NCI-H1930 (cell line): ENCODE measurements at places on chromosomes 3 and 15.

DNA sequence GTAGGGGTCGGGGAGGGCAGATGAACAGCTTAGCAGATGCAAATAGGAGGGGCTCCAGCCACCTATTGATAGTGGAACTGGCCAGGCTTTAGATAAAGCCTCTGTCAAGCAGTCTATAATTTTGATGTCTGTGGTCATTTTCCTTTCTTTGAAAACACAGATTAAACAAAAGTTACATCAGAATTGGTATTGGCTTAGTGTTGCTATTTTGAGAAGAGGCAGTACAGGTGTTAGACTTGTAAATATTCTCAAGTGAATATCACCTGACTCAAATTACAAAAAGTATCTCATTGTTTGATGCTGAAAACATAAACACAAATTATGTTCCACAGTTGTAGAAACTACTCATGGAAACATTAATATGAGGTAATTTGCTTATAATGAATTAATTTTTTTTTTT is 18.1 kb downstream of the GHRL start:
- no peak for DNase-seq

- no peak for DNase-seq
These were observed 96.0 kb upstream of the EIF1B start for GRCh38 chr3:40213556-40213955.

- DNase-seq = no peak
These were observed 310.8 kb downstream of the SHQ1 start for GRCh38 chr3:72537448-72537847.

- no peak for DNase-seq
These were observed 62.1 kb upstream of the HERC1 start for GRCh38 chr15:63895787-63896218.

GRCh38 chr3:135240426-135240825 is 445.4 kb downstream of the EPHB1 start:
- DNase-seq = peak; percentile 11

DNA sequence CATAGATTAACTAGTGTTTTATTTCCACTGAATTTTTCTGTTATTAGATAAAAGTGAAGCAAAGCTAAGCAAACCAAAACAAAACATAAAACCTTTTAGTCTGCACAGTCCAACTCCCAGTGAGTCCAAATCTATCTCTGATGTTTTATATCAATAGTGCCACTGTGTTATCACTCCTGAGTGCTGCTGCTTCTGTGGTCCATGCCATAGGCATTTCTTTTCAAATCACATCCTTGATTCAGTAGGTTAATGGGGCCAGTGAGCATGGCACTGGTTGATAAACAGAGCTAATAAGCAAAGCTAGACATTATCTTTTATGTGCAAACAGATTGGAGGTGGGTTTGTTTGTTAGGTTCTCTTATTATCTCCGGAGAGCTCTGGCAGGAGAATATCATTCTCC is 30.0 kb downstream of the RBMS3 start:
- DNase-seq = no peak

DNA sequence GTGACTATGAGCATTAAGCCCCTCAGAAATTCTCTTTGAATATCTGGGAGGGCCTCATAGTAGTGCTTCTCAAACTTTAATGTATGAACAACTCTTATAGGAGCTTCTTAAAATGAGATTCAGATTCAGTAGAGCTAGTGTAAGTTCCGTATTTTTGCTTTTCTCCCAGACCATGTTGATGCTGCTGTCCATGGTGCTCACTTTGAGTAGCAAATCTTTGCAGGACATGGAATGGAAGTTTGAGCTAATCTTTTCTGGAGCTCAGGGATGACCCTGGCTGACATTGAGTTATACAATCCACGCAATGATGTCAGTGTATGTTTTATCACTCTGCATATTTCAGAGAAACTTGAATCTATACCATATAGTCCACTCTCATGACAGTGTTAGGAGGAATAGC is 134.2 kb downstream of the OTOL1 start:
- no peak for DNase-seq

GRCh38 chr3:57971975-57972374 is 36.2 kb upstream of the FLNB start:
- no peak for DNase-seq

DNA sequence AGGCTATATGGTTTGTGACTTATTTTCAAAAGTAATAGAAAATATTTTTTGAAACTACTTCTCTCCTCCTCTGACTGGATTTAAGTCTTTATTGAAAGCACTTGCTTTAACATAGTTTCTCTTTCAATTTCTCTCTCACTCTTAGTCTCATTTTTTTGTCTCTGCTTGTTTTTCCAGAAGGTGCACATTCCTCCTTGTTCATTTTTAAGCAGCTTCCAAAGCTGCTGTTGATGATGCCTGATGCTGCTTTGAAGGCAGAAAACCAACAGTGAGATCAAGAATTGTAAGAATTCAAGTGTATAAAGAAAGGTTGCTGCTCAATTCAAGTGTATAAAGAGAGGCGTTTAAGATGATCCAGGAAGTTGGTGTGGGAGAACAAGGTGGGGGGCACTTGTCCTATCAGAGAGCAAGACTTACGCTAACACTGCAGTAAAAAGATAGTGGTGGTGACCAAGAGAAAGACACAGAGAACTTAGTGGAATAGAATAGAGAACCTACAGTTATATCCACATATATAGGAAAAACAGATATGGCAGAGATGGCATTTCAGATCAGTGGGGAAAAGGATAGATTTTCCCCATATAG is 12.1 kb downstream of the NR2C2 start:
- DNase-seq = no peak

DNA sequence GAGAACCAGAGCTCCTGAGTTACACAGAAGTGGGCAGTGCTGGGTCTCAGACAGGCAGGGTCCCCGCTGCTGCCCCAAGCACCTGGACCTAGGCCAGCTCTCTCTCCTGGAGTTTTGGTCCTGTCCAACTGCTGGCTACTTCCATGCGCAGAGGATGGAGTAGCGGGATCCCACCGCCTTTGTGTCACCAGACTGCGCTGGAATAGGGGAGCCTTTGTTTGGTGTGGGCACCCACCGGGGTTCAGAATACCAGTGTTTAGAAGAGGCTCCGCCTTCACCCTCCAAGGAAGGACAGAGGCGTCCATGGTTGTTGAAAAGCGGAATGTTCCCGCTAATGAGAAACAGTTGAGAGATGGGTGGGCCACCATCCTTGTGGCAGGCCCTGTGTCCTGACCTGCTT is 154.4 kb downstream of the DNAJB8 start:
- no peak for DNase-seq

DNA sequence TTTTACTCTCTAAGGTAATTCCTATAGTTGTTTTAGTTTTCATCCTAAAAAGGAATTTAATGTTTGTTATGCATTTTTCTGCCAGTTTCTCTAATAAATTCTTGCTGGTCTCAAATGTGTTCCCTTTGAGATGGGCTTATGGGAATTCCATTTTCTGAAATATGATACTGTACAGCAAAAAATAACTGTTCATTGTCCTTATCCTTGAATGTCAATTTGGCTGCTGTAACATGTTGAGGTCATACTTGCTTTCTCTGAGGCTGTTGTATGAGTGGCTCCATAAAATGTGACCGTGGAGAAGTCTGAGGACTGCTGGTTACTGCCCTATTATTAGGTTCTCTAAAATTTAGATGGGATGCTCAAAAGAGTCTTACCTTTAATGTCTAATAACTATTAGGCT is 266.5 kb downstream of the ADAMTS17 start:
- DNase-seq = no peak

- DNase-seq = no peak
These were observed 54.1 kb downstream of the LEO1 start for GRCh38 chr15:51917493-51917892.
